Suppressor macrophage (primary cell): ENCODE measurements at places on chromosomes 3 and 15.

GRCh38 chr3:42652611-42653302, 740 bp upstream of the ZBTB47 start:
- DNase-seq: peak; percentile 86

DNA sequence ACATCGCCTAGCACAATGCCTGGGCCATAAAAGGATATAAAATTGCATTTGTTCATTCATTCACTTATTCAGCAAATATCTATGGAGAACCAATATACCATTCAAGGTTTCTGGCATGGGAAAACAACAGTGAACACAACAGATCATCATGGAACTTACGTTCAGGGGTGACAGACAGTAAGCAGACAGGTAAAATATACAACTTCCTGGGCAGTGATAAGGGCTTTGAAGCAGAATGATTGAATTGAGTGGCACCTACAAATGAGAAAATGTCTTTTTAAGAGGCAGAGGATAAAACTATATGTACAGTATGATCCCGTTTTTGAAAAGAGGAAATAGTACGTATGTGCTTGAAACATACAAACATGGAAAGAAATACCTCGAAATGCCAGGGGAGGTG, 39.2 kb downstream of the CMTM7 start:
- DNase-seq: no peak

- DNase-seq: no peak
Observed at GRCh38 chr15:63198371-63199250, 9.2 kb downstream of the RAB8B start.

DNA sequence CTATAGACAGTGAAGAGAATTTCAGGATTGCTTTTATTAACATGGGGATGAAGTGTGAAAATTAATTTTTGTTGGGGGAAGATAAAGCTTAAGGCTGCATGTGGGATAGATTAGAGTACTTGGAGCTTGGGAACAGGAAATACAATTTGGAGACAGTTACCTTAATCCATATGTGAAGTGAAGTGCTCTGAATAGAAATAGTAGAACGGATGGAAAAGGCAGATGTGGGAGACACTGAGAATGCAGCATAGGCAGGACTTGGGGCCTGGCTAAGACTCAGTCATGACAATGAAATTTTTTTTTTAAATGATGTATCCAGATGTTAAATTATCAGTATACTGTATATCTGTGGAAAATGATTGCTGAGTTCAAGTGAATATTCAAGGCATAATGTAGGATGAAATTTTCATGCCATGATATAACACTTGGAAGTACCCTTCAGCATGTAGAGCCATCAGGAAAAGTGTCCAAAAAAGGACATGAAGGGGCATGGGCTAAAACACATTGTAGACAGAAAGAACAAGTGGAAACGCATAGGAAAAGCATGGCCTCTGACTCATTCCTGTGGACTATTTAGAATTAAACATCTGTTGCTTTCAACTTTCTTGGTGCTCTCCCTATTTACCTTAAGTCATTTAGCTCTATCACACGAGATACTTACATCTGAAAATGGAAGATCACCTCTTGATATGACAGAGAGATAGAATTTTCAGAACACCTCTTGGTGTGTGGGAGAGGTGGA, 134.8 kb downstream of the RBMS3 start:
- no peak for DNase-seq

DNA sequence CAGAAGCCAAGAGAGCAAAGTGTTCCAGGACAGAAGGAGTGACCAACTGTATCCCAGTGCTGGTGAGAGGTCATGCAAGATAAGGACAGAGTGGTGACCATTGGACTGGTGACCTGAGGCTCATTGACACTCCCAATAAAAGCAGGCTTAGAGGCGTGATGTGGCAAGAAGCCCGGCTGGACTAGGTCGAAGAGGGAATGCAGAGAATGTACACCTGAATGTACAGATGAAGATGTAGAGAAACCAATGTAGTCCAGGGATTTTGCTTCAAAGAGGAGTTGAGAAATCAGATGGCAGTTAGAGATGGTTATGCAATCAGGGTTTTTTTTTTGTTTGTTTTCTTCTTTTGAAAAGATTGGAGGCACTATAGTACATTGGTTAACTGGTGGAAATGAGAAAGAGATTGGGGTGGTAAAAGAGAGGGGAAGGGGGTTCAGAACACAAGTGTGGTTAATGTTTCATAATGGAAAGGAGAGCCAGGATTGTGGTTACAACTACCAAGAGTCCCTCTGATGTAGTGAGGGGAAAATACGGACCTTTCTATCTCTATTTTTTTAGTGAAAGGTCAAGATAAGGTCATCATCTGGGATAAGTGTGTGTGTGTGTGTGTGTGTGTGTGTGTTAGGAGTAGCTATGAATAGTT, 23.3 kb downstream of the ST3GAL6 start:
- no peak for DNase-seq

- no peak for DNase-seq
Observed at GRCh38 chr15:57921371-57921770, 144.1 kb downstream of the ALDH1A2 start.

- no peak for DNase-seq
Observed at GRCh38 chr15:76380249-76380648, 43.7 kb downstream of the ISL2 start.

GRCh38 chr15:70079888-70080287, 17.8 kb downstream of the TLE3 start:
- no peak for DNase-seq

- no peak for DNase-seq
Observed at GRCh38 chr15:82159922-82160321, 102.6 kb downstream of the EFL1 start.

DNA sequence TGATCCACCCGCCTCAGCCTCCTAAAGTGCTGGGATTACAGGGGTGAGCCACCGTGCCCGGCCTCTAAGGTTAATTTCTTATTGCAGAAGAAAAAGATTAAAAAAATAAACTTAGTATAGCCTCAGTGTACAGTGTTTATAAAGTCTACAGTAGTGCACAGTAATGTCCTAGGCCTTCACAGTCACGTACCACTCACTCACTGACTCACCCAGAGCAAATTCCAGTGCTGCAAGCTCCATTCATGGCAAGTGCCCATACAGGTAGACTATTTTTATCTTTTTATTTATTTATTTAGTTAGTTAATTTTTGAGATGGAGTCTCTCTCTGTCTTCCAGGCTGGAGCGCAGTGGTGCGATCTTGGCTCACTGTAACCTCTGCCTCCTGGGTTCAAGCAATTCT, 3.2 kb upstream of the FLNB start:
- DNase-seq: no peak
